ENCODE measurements at places on chromosomes 1 and 21.
A peak's percentile ranks its signal among the peaks of the same experiment; 100 is the strongest.

- DNase-seq = peak; percentile 76
These were observed 109.8 kb downstream of the PATJ start for GRCh38 chr1:61851849-61852669.

GRCh38 chr21:39085843-39086405 lies 97.3 kb downstream of the PSMG1 start:
- DNase-seq = no peak

- DNase-seq = no peak
These were observed 40.0 kb downstream of the PTPRF start for GRCh38 chr1:43570715-43571114.

GRCh38 chr1:206094024-206094423 lies 23.2 kb downstream of the AVPR1B start:
- DNase-seq = no peak

GRCh38 chr1:234773936-234774677 lies 164.1 kb upstream of the IRF2BP2 start:
- DNase-seq = no peak

DNA sequence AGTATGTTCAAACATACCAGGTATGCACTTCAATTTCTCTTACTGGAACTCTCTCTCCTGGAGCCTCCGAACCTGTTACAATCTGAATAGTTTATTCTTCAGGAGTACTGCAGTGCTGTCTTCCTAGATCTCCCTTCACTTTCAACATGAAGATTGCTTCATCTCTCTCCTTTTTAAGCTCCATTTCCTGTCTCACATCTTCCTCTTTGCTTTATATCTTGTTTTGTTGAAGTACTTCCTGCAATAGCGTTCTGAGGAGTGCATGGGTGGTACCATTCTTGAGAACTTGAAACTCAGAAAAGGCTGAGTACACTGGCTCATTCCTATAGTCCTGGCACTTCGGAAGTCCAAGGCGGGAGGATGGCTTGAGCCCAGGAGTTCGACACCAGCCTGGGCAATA lies 15.7 kb upstream of the C1orf146 start:
- DNase-seq = no peak

GRCh38 chr1:170157820-170158219 lies 12.1 kb downstream of the NTMT2 start:
- no peak for DNase-seq

DNA sequence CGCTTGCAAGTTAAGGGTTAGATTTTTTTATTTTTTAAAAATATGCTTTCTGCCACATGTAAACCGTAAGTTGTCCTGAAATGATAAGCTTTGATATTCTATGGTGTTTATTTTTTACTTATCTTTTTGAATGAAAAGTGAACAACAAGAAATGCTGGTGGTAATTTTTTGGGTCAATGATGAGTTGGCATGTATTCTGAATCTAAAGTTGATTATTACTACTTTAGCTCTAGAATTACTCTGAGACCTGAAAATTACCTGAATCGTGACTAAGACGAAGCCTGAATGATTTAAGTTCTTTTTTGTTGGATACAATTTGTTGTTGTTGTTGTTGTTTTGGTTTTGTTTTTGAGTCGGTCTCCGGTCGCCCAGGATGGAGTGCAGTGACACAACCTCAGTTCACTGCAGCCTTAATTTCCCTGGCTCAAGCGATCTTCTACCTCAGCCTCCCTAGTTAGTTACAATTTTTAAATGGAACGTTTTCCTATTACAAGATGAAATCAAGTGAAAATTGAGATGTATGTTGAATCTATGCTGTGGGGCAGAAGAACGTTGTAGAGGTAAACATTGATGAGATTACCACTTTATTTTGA lies 941 bp downstream of the RABGGTB start:
- DNase-seq = no peak

- DNase-seq = no peak
These were observed 20.3 kb upstream of the CLSTN1 start for GRCh38 chr1:9844106-9844505.

DNA sequence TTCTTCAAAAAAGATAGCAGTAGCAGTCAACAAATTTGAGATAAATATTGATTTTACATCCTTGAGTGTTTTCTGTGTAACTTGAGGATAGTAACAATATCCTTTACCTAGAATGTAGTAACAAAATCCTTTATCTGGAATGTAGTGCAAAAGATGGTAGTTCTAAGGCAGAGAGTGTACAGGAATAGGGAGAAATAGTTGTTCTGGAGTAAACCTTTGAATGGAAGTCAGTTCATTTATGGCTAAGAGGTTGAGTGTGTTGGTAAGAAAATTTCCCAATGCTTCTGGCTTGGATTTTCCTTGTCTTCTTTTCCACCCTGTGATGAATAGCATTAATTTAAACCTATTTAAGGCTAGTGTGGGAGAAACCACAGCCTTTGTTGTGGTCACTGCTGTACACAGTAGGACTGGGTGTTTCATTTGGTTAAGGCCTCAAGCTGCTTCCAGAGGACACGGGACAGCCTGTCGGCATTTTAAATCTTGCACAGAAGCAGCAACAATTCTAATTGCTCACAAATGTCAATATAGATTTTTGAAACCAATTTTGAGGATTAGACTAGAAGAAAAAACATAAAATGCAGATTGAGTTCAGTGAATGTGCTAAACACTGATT lies 11.3 kb downstream of the NFIA start:
- DNase-seq = no peak
